A549 treated with Mapracorat at 1 μM for 4 hours (cell line): ENCODE measurements at places on chromosomes 4 and X. TPM values are rescaled to one million over a fixed set of nuclear protein-coding genes. Genes with fewer than 3 reads are reported as not detected.

Gene TBX22
- not detected in 5 replicates for total RNA-seq

Gene NWD2
- total RNA-seq: not detected in 5 replicates

Gene ZDHHC15
- total RNA-seq: not detected in 5 replicates

Gene NKX3-2
- 0.08 to 0.15 TPM (median 0.12 TPM) in 5 replicates for total RNA-seq

Gene TRAPPC11
- total RNA-seq: 8.6 to 10.9 TPM (median 9.9 TPM) in 5 replicates

Gene RBMXL3
- not detected in 5 replicates for total RNA-seq

Gene C4orf50
- total RNA-seq: not detected in 5 replicates

Gene IL2RG
- total RNA-seq: 0.11 to 0.30 TPM (median 0.23 TPM) in 4 of 5 replicates, not detected in the other

Gene ANXA10
- 2.4 to 3.0 TPM (median 2.8 TPM) in 5 replicates for total RNA-seq

Gene SYP
- total RNA-seq: 2.1 to 2.8 TPM (median 2.4 TPM) in 5 replicates

Gene SCML2
- 7.2 to 8.3 TPM (median 7.3 TPM) in 5 replicates for total RNA-seq

Gene NAP1L3
- 0.26 to 0.64 TPM (median 0.31 TPM) in 5 replicates for total RNA-seq

Gene FRMD7
- total RNA-seq: not detected in 5 replicates

Gene F8A3
- 0.55 to 1.4 TPM (median 1.0 TPM) in 5 replicates for total RNA-seq

Gene LRRC66
- total RNA-seq: 0.09 to 0.16 TPM (median 0.15 TPM) in 3 of 5 replicates, not detected in the others

Gene AMER1
- 2.1 to 3.0 TPM (median 2.6 TPM) in 5 replicates for total RNA-seq

Gene RAB33B
- total RNA-seq: 1.6 to 2.8 TPM (median 2.3 TPM) in 5 replicates

Gene SRP72
- 42.9 to 53.8 TPM (median 52.4 TPM) in 5 replicates for total RNA-seq

Gene SPANXN3
- not detected in 5 replicates for total RNA-seq

Gene TIGD4
- total RNA-seq: 0.15 to 0.23 TPM (median 0.20 TPM) in 4 of 5 replicates, not detected in the other

Gene PSAPL1
- 0.13 to 0.28 TPM (median 0.22 TPM) in 5 replicates for total RNA-seq

Gene POU4F2
- total RNA-seq: not detected in 5 replicates

Gene RHOH
- total RNA-seq: 0.13 to 0.42 TPM (median 0.19 TPM) in 5 replicates

Gene PTCHD1
- total RNA-seq: not detected in 5 replicates

Gene ATP1B4
- total RNA-seq: 0.04 TPM in 2 of 5 replicates, not detected in the others

Gene SPRY1
- 3.7 to 5.1 TPM (median 4.2 TPM) in 5 replicates for total RNA-seq

Gene DUSP21
- not detected in 5 replicates for total RNA-seq

Gene DCAF12L2
- 0.06 to 0.18 TPM (median 0.16 TPM) in 3 of 5 replicates, not detected in the others for total RNA-seq

Gene CT45A5
- total RNA-seq: not detected in 5 replicates

Gene ZNF732
- total RNA-seq: not detected in 5 replicates

Gene VCX3A
- total RNA-seq: not detected in 5 replicates

Gene PRSS12
- 0.20 to 0.29 TPM (median 0.27 TPM) in 5 replicates for total RNA-seq

Gene PYURF
- 69.6 to 83.2 TPM (median 81.1 TPM) in 5 replicates for total RNA-seq

Gene KLHL2
- total RNA-seq: 11.1 to 16.6 TPM (median 16.1 TPM) in 5 replicates

Gene MAGEC3
- not detected in 5 replicates for total RNA-seq
